ENCODE measurements at places on chromosomes 7 and 10.

GRCh38 chr7:104434129-104434528, 105.7 kb downstream of the LHFPL3 start:
- no peak for DNase-seq

DNA sequence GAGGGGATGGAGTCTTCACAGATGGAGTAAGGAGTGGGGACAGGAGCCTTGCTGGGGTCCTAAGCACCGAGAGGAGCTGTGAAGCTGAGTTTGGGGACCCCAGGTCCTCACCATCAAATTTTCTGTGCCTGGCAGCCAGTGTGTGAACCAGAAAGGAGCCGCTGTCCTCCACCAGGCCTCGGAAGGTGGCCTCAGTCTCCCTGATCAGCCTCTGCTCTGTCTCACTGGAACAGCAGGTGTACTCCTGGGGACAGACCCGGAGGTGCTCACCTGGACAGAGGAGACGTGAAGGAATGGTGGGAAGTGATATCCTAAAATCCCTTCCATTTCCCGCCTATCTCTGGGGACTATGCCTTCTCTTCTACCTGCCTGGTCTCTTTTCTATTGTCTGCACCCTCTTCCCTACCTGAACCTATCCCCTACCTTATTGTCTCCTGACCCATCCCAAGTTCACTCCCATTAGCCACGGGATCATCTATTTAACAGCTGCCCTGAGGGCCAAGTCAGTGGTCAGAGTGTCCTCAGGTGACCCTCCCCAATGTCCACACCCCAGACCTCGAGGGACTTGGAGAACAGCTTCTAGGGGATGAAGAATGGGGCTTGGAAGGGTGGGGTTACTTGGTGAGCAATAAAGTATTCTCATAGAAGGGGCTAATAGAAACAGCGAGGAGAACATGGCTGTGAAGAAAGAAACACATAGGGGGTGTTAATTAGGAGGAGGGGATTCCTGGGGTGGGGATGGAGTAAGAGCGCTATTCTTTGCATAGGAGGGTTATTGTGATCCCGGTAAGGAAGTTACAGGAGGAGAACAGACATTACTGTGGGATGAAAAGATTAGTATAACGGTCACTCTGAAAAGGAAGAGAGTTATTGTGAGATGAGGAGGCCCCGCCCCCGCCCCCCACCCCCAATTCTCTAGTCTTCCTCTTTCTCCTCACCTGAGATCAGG, 811 bp downstream of the GPC2 start:
- DNase-seq: no peak

DNA sequence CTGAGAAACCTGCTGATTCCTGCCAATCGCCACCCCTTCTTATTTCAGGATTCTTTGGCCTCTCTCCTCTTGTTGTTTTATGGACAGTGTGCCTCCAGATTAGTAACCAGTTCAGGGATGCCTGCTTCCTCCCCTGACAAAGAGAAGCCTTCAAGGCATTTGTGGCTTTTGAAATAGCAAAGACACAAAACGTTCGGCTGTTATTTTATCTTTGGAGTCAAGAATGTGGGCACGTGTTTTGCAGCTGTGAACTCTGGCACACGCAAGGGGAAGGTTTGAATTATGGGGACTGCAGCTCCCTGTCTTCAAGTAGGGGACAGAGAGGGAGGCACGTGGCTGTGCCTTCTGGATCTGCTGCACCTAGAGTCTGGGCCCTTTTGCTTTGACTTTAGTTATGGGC, 157.9 kb upstream of the GRB10 start:
- DNase-seq: no peak

DNA sequence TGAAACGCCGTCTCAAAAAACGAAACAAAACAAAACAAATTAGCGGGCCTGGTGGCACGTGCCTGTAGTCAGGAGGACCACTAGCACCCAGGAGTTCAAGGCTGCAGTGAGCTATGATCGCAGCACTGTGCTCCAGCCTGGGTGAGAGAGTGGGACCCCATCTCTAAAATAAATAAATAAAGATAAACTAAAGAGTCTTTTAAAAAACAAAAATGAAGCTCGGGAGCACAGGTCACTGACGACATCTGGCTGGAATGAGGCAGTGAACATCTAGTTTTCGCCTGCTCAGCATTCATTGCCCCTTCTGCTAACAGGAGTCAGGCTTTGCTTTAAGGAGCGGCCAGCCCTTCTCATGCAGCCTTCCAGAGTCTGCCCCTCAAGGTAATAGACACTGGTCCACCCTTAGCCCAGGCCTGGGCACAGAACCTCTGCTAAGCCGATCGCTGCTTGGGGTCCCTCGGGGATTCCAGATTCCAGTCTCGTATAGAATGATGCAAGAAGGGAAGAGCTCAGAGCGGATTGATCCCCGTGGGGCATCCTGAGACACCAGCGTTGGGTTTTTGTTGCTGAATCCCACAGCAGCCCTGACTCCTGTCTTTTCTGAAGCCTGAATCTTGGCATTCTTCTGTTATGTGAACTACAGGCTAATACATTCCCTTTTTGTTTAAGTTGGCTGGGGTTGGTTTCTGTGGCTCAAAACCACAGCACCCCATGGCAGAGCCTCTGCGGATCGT, 14.2 kb upstream of the FOXK1 start:
- DNase-seq: no peak

DNA sequence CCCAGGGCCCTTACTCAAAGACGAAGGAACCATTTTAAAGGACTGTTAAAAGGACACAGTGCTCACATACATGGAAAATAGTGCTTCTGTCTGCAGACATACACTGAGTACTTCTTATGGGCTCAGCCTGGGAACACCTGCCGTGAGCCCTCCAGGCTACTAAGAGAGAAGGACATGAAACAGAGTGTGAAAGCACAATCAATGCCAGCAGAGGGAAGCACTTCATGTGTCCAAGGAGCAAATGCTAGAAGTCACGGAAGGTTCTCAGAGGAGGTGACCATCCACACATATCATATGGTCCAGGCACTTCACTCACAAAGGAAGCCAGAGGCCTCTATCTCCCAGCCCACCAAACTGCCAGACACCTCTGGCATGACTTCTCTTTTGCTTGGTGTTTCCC, 15.5 kb downstream of the ELMO1 start:
- no peak for DNase-seq

- no peak for DNase-seq
Observed at GRCh38 chr7:19713676-19714075, 4.8 kb upstream of the POLR1F start.

GRCh38 chr10:25441270-25441669, 266.5 kb downstream of the GPR158 start:
- no peak for DNase-seq

GRCh38 chr7:31500656-31501055, 13.2 kb upstream of the ITPRID1 start:
- DNase-seq: no peak

GRCh38 chr10:16116404-16117304, 256.3 kb upstream of the MINDY3 start:
- DNase-seq: no peak

Measured in NCI-H1436 treated with DMSO at 0.1 percent for 48 hours (cell line).